Cardiac fibroblast (primary cell): ENCODE measurements at places on chromosomes 3 and 15.

DNA sequence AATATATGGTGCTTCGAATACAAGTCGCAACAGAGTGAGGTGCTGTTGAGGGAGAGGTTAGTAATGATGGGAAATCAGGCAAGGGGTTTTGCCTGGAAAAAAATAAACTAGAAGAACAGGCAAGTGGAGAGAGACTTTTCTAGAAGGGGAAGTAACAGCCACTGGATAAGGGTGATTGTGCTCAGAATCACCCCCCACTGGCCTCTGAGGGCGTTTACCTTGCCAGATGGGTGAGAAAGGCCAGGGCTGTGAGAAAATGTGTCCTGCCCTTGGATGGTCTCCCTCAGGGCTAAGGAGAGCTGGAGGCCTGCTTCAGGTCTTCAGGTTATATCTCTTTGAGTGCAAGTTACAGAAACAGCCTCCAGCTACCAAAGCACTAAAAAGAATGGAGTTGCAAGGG lies 151.8 kb downstream of the MEX3B start:
- no peak for DNase-seq

DNA sequence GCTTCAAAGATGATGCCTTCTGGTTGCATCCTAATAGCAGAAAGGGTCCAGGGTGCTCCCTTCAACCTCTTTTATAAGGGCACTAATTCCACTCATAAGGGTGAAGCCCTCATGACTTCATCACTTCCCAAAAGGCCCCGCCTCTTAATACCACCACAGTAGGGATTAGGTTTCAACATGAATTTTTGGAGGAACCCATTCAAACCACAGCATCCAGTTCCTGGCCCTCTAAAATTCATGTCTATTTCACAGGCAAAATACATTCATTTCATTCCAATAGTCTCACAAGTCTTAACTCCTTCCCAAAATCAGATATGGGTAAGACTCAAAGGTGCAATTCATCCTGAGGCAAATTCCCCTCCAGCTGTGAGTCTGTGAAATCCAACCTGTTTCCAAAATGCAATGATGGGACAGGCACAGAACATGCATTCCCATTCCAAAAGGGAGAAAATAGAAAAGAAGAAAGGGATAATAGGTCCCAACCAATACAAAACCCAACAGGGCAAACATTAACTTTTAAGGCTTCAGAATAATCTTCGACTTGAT lies 124.0 kb downstream of the ATP1B3 start:
- peak; percentile 15 for DNase-seq

- DNase-seq: no peak
Measured at GRCh38 chr3:160097478-160097877, 108.8 kb downstream of the IL12A start.

DNA sequence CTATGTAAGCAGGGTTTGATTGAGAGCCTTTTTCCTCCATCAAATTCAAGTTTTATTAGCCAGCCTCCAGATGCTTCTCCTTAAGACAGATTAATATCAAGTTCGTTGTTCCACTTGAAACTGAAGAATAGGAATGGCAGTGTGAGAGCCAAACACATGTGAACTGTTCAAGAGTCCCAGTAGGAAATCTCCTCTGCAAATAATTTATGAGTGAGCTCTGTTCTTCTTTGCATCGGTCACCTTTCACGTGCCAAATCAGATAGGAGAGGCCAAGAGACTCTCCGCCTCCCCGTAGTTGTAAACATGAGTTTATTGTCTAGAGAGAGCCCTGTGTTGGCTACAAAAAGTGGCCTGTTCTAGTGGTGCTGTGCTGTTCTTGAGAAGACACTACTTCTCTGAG lies 372.1 kb upstream of the NR2F2 start:
- DNase-seq: no peak

DNA sequence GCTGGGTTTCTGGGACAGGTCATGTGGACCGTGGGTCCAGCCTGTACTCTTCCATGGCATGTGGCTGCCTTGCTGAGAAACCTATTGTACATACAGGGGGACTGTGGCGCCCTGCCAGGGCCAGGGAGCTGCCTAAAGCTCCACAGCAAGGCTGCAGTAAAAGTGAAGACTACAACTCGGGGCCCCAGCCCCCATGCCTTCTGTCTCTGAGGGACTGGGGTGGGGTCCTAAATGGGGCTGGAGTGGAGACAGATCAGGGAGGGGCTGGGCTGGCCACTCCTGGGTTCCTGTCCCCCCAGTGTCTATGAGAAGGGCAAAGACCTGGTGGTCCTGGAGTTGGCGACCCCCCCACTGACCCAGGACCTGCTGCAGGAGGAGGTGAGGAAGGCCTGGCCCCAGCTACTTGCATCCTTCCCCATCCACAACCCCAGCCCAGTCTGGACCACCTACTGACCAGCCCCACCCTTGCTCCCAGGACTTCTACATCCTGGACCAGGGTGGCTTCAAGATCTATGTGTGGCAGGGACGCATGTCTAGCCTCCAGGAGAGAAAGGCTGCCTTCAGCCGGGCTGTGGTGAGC lies 7.3 kb downstream of the VILL start:
- DNase-seq: no peak

DNA sequence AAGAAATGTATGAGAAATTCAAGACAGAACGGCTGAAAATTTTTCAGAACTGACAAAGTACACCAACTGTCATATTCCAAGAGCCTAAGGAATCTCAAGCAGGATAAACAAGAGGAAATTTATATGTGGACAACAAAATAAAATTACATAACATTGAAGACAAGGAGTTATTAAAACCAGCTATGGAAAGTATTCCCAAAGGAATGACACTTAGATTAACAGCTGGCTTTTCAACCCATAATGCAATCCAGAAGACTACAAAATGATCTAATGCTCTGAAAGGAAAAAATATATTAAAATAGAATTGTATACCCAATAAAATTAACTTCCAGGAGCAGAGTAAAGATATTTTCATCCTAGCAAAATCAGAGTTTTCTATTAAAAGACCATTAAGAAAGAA lies 132.2 kb upstream of the BNIP2 start:
- no peak for DNase-seq

DNA sequence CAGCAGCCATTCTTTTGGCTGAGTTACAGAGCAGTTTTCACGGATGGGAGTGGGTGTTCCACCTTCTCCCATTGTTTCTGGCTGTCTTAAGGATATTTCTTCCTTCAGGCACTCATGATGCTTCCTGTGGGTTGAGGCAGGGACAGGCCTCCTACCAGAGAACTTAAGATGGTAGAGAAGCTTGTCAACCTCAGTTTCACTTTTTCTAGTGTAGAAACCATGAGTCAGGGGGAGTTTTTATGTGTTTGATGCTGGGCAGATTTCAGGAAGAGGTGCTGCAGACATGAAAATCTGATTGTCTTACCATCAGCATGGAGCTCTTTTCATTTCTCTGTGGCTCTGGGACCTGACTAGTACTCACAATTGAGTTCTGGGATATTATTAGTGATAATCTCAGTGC lies 48.7 kb upstream of the VEPH1 start:
- DNase-seq: no peak

DNA sequence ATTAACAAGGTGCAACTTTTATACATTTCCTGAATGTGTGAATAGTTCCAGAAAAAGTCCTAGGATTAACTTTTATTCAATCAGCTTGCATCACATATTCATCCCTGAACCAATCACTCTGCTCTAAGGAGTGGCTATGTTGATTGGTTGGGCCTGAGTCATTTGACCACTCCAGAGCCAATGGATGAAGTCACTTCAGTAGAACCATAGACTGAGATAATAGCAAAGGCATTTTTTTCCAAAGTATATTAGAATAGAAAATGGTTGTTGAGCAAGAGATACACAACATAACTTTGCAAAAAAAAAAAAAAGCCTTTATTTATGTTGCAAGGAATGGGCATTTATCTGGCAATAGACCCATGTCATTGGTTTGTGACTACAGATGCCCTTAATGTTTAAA lies 55.5 kb upstream of the AGTR1 start:
- DNase-seq: no peak

DNA sequence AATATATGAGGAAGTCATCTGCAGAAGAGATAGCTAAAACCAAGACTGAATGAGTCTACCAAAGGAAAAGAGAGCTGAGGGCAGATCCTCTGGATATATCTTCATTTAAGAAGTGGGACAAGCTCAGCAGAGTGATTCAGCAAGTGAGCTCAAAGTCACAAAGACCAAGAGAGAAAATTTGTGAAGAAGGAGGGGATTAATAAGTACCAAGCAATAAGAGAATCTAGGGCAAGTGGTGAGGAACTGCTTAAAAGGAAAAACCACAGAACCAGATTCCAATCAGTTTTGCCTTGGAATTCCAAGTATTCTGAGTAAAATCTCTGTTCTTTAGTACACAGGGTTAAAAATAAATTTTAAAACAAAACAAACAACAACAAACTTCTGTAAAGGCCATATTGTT lies 3.6 kb downstream of the EHHADH start:
- DNase-seq: peak; percentile 14

DNA sequence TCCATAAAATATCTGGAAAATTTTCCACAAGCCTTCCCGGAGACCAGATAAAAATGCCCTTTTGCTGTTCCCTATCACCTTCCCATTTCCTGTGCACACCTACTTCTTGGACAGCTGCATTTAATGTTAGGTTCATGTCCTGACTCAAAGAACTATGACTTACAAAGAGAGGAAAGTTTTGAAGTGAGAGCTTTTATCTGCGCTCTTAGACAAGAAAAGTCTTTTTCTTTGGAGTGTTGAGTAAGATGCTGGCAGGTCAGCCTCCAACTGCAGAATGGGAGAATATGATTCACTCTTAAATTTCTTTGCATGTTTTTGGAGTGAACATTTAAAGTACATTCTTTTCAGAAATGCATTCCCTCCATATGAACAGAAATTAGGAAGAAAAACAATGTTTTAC lies 147.3 kb upstream of the DPH6 start:
- peak; percentile 81 for DNase-seq

GRCh38 chr3:24713516-24713915 lies 218.9 kb upstream of the THRB start:
- no peak for DNase-seq

DNA sequence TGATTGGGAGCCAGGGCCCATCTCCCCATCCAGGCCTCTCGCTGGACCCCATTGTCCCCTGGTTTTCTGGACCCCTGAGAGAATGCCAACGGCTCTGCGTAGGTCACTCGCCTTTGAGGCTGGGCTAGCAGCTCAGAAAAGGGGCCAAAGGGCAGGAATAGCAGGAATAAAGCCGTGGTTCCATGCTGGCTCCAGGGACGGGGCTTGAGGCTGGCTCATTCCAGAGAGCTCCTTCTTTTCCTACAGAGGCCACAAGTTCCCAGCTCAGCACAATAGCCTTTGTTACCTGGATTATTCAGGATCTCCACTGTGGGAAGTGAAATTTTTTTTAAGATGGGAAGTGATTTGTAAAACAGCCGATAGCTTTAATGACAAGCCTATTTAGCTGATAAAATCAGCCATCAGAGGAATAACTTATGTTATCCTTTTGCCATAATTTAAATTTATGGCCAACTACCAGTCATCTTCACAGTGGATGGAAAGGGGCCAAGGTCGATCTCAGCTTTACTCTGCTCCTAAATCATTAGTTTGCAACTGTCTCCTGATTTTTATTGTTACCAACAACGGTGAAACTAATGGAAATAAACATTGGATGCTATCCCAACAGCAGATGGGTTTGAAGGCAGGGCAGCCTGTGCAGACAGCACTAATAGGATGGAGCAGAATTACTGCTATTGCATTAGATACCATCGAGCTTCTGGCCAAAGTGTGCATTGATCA lies 124.3 kb downstream of the TMEM266 start:
- DNase-seq: no peak

DNA sequence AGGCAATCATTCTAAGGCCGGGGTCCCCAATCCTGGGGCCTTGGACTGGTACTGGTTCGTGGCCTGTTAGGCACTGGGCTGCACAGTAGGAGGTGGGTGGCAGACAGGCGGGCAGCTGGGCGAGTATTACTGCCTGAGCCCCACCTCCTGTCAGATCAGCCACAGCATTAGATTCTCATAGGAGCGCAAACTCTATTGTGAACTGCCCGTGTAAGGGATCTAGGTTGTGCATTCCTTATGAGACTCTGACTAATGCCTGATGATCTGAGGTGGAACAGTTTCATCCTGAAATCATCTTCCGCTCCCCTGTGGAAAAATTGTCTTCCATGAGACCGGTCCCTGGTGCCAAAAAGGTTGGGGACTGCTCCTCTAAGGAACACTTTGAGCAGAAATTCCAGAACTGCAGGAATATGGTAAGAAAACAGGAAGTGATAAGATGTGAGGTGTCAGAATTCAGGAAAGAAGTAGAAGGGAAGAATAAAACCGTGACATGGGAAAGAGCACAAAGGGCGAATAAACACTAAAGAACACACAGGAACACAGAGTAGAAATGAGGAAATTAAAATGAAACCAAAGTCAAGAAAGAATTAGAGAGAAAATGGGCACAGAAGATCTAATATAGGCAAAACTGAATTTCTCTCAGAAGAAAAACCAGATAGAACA lies 57.6 kb downstream of the PDCD6IP start:
- peak; percentile 30 for DNase-seq

DNA sequence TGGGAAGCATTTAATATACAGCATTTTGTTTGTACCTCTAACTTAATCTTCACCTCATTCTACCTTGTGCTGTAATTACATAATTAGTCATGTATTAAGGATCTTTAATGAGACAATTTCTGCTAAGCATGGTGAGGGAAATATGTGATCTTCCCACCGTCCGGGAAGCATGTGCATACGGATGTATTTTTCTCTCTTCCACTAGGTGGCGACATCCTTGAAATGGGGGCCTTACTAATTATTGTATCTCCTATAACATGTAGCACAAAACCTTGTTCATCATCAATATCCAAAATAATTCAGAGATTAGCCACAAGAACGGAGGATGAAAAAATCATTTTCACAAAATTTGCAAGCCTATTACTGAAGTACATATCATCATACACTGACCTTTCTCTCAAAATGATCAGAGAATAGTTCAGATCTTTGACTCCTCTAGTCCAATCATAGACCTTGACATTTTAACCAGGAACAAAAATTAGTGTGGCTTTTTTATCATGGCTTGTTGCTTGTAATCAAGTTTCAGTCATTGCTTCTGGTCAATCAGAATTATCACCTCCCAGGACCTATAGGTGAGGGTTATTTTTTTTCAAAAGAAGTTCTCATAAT lies 148.9 kb upstream of the GBE1 start:
- peak; percentile 50 for DNase-seq

DNA sequence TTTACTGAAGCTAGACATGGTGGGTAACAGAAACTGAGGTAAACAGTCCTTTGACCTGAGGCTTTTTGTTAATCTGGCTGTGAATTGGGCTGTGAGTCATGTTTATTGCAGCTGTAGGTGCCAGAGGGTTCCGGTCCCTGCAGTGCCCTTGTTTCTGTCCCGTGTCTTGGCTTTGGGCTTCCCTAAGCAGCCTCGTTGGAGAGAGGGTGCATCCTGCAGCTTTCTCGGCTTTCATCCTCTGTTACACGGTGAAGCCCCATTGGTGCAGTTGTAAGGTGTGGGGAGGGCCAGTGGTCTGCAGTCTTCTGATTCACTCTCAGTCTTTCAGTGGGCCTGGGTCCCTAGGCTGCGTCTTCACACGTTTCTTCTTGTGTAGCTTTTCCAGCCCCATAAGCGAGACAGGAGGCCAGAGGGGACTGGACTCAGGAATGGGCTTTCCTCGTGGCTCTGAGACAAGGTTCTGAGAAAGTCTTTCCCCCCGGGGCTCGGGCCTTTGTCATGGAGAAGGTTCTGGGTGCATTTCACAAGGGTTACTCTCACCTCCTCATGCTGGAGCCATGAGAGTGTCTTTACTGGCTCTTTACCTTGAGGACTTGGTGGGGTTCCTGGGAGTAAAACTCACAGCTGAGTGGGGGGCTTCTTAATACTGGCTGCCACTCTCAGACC lies 33.1 kb downstream of the ASB7 start:
- no peak for DNase-seq
